Effector CD8-positive, alpha-beta T cell (primary cell): ENCODE measurements at places on chromosomes 2 and 18.

DNA sequence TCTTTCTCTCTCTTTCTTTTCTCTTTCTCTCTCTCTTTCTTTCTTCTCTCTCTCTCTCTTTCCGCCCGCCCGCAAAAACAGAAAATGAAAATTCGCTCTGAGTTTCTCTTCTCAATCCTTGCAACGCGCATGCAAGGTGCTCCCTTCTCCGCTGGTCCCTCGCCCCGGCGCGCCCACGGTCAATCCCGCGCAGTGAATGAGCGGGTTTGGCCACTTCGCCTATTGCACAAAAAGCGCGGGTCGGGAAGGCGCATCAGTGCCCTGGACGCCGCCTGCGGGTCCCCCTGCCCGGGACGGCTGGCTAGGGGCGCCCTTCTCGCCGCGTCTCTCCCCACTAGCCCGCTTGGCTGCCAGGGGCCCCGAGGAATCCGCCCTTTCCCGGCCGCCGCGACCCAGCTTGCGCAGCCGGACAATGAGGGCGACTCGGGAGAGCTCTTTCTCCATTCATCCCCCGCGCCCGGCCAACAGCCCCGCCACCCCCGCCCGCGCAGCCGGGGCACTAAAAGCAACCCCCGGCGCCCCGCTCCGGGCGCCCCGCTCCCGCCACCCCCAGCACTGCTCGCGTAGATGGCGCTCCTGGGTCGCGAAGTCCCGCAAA lies 706 bp downstream of the LAMA1 start:
- no peak for DNase-seq

- no peak for DNase-seq
Observed at GRCh38 chr2:177466337-177467195, 74.0 kb downstream of the AGPS start.

DNA sequence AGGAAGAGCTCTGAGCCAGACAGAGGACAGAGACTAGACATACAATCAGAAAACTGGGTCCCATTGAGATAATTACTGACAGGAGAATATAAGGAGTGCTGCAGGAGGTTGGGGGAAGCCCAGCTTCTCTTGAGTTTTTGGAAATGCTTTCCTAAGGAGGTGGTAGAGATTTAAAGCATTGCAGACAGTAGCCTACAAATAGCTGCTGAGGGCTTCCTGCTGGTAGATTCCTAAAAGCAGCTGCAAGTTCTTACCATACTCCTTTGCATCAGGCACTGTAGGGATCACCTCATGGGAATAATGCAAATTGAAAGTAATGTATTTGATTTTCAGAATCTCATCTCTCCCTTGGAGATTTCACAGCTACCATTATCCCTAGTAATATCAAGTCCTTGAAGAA lies 902.6 kb upstream of the GCFC2 start:
- DNase-seq: no peak

- DNase-seq: no peak
Observed at GRCh38 chr2:216064014-216064630, 17.5 kb downstream of the PECR start.

DNA sequence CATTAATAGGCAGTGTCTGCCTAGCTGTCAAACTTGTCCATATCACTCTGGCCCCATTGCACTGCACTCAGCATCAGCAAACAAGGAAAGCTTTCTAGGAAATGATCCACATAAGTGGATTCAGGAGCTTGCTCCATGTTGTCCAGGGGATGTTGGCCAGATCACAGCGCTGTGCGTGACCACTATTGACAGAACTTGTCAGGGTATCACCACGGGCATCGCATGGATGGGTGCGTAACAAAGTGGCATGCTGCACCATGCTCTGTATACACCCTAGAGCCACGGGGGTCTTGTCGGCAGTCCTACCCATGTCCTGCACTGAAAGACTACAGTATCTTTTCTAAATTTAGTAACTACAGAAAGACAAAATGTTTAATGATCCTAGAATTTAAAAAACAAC lies 15.6 kb downstream of the SATB2 start:
- DNase-seq: no peak

DNA sequence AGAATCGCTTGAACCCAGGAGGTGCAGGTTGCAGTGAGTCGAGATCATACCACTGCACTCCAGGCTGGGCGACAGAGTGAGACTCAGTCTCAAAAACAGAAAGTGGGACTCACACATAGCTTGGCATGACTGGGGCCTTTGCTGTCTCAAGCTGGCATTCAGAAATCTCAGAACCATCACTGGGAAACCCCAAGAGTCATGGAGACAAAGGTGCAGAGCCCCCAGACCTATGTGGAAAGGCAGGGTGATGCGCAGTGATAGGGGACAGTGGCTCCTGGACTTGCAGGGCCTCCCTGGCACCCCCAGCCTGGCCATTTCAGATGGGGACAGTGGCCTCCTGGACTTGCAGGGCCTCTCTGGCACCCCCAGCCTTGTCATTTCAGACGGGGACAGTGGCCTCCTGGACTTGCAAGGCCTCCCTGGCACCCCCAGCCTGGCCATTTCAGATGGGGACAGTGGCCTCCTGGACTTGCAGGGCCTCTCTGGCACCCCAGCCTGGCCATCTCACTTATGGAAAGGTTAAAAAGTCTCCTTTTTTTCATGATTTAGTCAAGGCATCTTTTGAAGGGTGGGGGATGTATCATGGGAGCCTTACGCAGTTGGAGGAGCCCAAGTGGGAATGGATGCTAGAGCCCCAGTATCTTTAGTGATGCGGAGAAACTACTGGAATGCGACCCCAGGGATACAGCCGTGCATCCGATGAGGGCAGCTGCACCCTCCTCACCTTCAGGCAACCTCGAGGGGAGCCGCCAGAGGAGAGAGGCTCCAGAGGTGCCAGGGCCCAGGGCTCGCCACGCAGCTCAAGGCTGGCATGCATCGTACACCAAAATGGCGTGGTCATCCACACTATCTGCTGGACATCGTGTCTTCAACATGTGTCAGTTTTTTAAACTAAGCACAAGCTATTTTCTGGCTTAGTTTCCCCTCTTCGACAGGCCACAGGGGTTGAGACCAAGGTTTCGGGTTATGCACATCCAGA lies 30.5 kb downstream of the ZNF516 start:
- DNase-seq: no peak

DNA sequence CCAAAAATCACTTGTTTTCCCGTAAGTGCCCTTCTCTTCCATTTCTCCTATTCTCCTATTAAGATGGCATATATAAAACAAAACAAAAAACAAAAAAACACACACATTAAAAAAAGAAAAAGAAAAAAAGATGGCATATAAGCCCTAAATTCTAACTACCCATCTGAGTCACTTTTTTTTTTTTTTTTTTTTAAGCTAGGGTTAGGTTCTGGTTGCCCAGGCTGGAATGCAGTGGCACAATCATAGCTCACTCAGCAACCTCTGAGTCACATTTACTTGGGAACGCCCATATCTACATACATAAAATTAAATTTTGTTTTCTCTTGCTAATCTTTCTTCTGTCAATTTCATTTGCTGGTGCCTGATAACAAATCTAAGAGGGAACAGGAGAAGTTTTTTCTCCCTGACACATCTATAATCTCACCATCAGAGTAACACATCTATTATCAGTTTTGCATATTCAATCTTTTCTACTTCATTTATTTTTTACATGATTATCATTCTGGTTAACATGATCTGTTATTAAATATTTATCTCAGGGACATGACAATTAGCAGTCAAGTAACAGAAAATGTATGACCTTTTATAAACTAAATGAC lies 52.1 kb downstream of the EEF1B2 start:
- no peak for DNase-seq

GRCh38 chr2:130252880-130253645 lies 54.8 kb upstream of the TUBA3E start:
- no peak for DNase-seq

GRCh38 chr2:142531377-142531776 lies 346.1 kb upstream of the KYNU start:
- no peak for DNase-seq

GRCh38 chr2:205889114-205889513 lies 196.9 kb downstream of the INO80D start:
- no peak for DNase-seq

DNA sequence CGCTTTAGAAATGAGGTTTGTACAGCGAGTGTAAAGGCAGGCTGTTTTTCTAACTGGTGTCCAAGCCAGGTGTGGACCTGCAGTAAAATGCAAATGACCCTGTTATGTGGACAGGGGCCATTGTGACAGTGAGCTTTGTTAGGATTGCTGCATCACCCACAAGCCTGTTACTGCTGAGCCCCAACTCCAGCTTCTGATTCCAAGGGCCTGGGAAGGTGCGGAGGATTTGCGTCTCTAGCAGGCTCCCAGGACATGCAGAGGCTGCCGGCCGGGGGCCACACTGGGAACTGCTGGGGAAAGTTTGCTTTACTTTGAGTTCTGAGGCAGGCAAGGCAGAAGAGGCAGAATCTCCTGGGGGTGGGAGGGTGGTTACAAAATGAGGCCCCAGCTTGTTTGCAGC lies 164.1 kb downstream of the GLI2 start:
- no peak for DNase-seq

DNA sequence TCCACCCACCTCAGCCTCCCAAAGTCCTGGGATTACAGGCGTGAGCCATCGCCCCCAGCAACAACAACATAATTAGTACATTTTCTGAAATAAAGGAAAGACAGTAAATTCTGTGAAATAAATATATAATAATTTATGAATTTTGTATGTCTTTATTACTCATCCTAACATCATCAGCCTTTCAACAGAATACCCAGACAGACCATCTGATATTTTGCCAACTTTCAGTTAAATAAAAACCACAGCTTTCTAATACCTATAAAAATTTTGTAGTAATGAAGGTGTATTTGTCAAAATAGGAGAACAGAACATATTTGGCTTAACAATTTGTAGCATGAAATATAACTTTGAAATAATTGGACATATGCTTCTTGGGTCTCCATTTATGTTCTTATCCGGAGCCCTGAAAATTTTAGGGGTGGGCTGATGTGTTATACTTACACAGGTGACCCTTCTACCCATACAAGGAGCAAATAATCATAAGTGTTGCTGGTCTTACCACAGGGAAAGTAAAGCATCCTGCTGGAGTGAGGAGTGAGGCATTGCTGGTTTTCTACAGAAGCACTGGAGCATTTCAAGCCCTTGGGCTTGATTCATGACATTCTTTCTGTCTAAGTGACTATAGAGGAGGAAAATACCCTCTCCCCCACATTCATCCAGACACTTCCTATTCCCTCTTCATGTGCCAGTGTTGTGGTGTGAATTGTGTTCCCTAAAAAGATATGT lies 99.3 kb downstream of the SPOPL start:
- DNase-seq: no peak

- no peak for DNase-seq
Observed at GRCh38 chr18:45677276-45677807, 46.6 kb upstream of the SLC14A1 start.

DNA sequence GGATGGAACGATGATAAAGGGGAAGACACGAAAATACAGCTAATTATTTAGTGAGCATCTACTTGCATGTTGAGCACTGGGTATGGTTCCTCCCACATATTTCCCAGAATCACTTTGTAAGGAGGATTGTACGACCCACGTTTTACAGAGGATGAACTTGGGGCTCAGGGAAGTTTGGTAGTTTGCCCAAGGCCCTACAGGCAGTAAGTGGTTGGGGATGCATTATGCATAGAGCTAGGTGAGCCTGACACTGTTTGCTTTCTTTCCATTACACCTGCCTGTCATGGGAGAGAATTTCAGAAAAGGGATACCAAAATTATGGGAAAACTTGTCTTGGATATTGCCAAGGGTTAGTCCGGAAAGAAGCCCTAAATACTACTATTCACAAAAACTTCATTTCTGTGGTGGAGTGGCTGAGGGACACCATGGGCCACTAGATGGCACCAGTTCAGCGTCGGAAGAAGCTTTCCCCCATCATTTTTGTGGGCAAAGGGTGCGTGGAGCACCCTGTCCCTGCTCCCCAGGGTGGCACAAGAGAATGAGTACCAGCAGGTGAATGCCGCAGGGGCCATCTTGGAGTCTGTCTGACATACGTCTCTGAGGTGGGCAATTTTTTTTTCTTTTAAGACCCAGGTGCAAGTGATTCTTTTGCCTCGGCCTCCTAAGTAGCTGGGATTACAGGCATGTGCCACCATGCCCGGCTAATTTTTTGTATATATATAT lies 23.5 kb upstream of the C18orf32 start:
- DNase-seq: peak; percentile 31

DNA sequence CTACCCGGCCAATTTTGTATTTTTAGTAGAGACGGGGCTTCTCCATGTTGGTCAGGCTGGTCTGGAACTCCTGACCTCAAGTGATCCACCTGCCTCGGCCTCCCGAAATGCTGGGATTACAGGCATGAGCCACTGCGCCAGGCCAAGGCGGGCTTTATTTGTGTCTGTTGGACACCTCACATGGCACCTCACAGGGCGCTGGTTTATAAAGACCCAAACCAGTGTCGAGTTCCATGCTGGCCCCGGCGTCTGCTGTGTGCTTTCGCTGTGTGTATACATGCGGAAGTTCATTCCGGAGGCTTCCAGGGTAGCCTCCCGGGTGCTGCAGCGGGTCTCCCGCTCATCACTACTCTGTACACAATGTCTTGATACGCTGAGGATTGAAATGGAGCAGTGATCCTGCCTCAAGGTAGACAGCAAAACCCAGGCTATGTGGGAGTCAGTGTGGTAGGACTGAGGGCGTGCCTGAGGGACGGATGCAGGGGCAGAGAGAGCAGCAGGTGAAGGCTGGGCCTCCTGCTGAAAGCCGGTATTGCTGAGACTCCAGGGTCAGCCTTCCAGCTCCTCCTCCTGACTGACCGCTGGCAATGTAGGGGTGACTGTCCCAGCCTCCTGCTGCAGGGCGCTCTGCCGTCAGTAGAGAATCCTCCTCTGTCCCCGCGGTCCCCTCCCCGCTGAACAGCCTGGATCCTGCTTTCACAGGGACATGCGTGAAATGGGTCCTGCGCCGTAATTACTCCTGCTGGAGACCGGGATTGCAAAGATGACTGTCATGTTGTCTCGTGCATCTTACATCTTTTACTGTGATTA lies 22.7 kb downstream of the LDLRAD4 start:
- DNase-seq: no peak

DNA sequence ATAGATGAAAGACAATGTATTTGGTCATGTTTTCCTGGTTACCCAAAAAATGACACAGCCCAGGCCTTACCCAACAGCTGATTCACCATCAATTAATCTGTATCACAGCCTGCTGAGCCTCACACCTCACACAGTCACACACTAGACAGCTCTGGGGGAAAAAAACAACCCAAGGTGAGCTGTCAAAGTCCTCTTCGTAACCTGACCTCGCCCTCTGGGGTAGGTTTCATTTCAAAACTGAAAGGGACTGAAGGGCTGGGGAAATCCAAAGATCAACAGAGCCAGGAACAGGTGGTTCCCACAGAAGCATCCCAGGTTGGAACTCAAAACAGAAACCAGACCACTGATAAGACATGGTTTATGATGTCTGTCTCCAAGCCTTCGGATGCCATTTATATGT lies 18.2 kb upstream of the PCBP1 start:
- peak; percentile 35 for DNase-seq

GRCh38 chr2:5764041-5764440 lies 71.9 kb downstream of the SOX11 start:
- no peak for DNase-seq

DNA sequence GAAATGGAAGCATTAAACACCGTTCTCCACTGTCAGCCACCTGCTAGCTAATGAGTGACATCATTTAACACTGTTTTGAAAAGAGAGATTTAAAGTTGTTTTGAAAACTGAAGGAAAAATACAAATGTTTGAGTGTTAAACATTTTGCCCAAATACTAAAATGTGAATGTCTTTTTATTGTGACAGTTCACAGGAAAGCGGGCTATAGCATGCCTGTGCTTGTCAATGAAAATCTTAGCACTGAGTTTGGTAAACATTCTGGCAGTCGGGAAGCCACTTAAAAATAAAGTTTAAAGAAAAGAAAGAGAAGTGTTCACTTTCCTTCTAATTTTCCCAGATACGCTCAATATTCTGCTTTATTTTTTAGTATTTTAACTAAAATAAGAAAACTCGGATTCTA lies 40.3 kb upstream of the SMIM21 start:
- DNase-seq: no peak
